ENCODE measurements at places on chromosomes 6 and 20. TPM values are rescaled to one million over a fixed set of nuclear protein-coding genes. Genes with fewer than 3 reads are reported as not detected.

Gene SMLR1
- not detected for total RNA-seq

Gene CRISP3
- not detected for total RNA-seq

Gene HTR1E
- not detected for total RNA-seq

Gene NEURL2
- total RNA-seq = 4.7 TPM
